Naive thymus-derived CD8-positive, alpha-beta T cell (primary cell): ENCODE measurements at places on chromosomes 6 and 20. TPM values are rescaled to one million over a fixed set of nuclear protein-coding genes. Genes with fewer than 3 reads are reported as not detected.

Gene GINS1
- total RNA-seq = 1.4 TPM

Gene TSHZ2
- 9.6 TPM for total RNA-seq

Gene SLC35D3
- not detected for total RNA-seq

DNA sequence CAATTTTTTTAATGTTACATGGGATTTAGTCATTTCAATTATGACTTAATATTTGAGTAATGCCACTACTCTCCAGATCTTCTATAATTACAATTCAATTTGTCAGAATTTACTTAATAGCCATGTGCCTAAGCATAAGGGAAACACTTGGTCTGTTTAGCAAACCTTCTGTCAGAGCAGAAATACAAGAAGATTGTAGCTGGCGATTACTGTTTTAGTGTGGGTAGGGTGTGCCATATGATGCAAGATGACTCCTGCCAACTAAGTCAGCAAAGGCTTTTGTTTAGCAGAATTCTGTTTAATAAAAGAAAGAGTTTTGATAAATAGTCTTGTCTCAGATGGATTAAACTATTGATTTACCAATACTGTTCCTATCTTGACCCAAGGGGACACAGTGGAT is 455.4 kb downstream of the RNF144B start:
- no peak for DNase-seq

Gene SYCP2L
- total RNA-seq = not detected

Gene HSPA1L
- total RNA-seq = 4.0 TPM

DNA sequence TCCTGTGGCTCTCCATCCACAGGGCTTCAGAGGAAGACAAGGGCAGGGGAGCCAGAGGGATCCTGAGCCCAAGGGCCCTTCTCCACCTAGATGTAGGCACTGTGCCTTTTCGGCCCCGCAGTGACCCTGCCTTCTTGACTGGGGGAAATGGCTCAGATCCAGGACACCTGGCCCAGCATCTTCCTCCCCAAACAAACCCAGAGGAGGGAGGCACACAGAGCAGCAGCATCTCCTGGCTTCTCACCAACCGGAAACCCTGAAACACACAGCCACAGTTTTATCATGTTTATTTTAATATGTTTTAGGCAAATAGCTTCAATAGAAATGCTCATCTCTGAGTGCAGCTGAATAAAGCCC is 84.5 kb upstream of the LRFN2 start:
- no peak for DNase-seq

DNA sequence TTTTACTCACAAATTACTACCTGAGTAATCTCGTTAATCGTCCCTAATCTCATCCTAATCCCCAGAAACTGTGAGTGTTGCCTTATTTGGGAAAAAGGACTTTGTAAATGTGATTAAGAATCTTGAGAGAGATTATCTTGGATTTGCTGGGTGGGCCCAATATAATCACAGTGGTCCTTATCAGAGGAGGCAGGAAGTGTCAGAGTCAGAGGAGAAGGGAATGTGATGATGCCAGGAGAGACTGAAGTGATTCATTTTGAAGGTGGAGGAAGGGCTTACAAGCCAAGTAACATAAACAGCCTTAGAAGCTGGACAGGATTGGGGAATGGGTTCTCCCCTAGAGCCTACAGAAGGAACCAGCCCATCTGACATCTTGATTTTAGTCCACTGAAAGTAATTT is 16.7 kb downstream of the RPP21 start:
- DNase-seq = no peak

GRCh38 chr6:46097366-46097765 is 32.4 kb upstream of the ENPP4 start:
- no peak for DNase-seq

DNA sequence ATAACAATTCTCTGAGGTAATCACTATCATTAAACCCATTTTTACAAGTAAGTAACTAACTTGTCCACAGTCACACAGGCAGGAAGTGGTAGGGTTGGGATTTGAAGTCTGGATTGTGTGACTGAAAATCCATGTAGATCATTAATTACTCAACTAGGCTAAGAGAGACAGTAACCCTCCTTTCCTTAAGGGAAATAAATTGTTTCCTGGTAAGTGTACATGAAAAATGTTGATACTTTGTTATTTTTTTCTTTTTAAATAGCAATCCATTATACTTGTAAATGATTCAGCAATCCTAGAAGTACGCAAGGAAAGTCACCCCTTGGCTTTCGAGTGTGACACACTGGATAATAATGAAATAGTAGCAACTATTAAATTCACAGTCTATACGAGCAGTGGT is 11.6 kb downstream of the SPACA1 start:
- DNase-seq = no peak

DNA sequence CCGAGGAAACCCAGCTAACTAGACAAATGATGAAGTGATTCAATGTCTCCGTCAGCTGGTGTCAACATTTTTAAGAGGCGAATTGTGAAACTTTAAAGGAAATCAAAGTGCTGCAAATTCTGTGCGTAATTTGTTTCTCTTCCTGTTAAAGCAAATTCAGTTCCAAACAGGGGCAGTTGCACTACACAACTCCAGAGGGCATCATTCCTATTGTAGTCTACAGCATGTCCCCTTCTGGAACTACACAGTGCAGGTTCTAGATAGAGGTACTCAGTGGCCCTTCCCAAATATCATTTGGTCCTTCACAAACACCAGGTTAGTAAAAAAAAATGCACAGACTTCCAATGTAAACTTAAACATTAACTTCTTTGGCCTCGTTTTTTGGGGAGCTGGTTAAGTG is 38.3 kb upstream of the SMLR1 start:
- no peak for DNase-seq

DNA sequence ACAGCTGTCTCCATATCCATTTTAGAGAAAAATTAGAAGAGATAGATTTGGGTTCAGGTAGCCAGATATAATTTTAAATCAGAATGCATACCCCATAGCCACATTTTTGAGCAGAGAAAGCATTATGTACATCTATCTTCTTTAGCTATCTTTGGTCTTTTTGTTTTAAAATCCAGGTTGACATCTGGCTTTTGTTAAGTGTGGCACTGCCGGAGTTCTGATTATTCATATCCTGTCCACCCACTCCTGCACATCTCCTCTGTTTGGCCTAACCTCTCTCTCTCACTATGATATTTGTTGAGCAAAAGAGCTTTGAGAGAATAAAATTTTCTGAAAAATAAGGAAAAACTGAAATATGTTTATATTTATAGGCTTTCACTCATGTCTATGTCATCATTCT is 189.7 kb downstream of the PACRG start:
- DNase-seq = no peak

Gene STX11
- total RNA-seq = 2.4 TPM

Gene PHACTR3
- total RNA-seq = not detected

DNA sequence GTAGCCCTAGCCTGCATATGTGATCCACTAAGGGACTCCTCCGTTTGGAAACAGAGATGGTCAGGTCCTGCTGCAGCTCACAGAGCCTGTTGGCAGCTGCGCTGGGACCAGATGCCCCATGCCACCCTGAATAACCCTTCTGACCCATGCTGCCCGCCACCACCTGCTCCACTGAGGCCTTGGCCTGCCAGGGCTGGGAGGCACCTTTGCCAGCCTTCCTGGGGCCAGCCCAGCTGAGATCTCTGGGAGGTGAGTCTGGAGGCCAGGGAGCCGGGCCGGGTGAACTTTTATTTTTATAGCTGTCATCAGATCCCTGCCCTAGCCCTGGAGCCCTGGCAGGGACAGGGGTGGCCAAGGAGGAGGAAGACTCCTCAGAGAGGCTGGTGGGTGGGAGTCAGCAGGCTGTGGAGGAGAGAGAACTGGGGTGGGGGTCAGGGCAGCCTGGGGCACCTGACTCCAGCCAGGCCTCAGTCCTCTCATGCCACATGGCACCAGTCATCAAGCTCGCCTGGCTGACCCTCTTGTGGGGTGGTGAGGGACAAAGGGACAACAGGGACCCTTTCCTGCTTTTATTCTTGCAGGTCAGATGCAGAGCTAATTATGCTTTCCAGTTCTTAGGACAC is 10.0 kb downstream of the CEBPB start:
- DNase-seq = no peak

DNA sequence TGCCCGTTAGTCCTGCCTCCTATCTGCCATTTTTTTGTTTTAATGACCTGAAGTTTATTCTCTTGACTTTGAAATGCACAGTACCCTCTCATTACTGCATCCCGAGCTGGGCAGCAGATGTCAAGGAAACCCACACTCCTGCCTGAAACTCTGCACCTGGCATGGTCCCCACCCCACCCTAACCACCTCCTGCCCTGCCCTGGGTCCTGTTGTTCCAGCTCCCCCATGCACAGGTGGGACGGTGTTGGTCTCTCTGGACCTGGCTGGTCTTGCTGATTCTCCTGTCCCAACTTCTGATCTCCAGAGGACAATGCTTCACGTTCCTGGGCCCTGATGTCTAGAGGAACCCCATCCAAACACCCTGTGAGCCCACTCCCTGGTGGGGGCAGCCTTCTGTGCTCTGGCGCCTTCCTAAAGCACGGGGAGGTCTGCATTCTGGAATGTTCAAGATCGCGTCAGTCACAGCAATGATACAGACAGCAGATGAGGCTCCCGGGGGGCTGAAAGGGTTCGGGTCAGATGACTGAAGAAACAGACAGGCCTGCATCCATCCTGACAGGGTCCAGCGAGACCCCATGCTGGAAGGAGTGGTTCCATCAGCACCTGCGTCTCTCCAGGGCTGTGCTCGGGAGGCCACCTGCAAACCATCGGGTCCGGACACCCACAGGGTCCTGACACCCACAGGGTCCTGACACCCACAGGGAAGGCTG is 73.6 kb downstream of the ERMARD start:
- DNase-seq = no peak

GRCh38 chr20:9886227-9886626 is 47.4 kb upstream of the PAK5 start:
- no peak for DNase-seq

Gene LST1
- total RNA-seq = 19.1 TPM

GRCh38 chr6:123226398-123226797 is 230.4 kb downstream of the CLVS2 start:
- DNase-seq = no peak

Gene TUBB
- total RNA-seq = 187 TPM

GRCh38 chr6:105839266-105839665 is 246.9 kb upstream of the PRDM1 start:
- no peak for DNase-seq

Gene BMP6
- total RNA-seq = not detected

DNA sequence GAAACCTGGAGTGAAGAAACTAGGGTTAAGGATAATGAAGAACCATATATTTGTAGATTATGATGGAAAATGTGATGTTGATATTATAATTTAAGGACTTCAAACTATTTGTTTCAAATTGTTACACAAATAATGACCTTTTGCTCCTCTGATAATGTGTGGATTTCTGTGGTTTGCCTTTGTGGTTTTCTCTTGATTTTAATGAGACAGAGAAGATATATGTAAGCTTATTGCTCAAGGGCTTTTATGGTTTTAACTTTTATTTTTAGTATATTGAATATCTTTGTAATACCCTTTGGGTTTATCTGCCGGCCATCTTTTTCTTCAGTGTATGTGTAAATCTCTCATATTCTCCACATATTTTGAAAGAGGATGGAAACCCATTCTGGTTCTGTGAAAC is 362.3 kb downstream of the RIMS1 start:
- DNase-seq = no peak

Gene CASP8AP2
- 54.4 TPM for total RNA-seq

GRCh38 chr6:156185113-156185512 is 592.1 kb upstream of the ARID1B start:
- no peak for DNase-seq

DNA sequence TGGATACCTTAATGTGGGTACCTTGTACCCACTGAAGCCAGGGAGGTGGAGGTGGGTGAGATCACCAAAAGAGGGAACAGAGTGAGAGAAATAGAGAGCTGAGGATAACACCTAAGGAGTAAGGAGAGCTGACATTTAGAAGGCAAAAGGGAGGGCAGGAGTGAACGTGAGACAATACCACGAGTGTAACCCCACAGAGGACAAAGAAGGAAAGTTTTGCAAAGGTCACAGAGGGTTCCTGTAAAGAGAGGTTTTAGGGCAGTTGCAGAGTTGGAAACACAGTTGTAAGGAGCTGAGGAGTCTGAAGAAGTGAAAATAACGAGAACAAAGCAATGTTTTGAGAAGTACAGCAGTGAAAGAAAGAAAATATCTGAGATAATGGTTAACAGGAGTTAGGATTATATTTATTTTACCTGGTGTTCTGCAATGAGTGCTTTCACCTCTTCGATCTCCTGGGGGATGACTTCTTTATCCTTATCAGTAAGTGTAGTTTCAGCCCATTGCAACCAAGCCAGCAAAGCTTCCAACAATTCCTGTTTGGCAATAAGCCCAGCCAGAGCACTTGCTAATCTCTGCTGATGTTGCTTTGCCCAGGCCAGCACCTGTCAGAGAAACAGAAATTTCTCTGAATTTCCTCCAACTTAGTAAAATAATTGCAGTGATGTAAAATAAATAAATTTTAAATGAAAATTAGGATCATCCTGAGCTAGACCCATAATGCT is 166.8 kb downstream of the DST start:
- no peak for DNase-seq

Gene ISM1
- total RNA-seq = 0.33 TPM

Gene MMP24
- not detected for total RNA-seq

- DNase-seq = no peak
Measured at GRCh38 chr6:319177-320131, 27.2 kb downstream of the DUSP22 start.

Gene SLC22A3
- total RNA-seq = not detected

GRCh38 chr6:42782689-42783176 is 881 bp downstream of the BICRAL start:
- DNase-seq = peak; percentile 86

Gene YWHAB
- 221 TPM for total RNA-seq

DNA sequence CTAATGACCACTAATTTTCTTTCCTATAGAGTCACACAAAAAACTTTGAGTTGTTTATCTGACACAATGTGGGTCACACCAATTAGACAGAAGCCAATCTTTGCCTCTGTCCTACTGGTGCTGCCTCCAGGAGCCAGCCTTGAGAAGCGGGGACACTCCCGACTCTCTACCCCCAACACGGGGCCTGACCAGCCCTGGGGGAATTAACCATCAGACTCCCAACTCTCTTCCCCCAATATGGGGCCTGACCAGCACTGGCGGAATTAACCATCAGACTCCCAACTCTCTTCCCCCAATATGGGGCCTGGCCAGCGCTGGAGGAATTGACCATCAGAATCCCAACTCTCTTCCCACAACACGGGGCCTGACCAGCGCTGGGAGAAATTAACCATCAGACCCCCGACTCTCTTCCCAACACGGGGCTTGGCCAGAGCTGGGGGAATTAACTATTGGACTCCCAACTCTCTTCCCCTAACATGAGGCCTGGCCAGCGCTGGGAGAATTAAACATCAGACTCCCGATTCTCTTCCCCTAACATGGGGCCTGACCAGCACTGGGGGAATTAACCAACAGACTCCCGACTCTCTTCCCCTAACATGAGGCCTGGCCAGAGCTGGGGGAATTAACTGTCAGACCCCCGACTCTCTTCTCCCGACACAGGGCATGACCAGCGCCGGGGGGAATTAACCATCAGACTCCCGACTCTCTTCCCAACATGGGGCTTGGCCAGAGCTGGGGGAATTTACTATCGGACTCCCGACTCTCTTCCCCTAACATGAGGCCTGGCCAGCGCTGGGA is 12.5 kb downstream of the CST7 start:
- DNase-seq = no peak

Gene C6orf163
- 3.8 TPM for total RNA-seq

GRCh38 chr6:24223115-24223919 is 97.3 kb downstream of the NRSN1 start:
- no peak for DNase-seq

GRCh38 chr6:105192707-105193465 is 13.1 kb upstream of the POPDC3 start:
- no peak for DNase-seq

- no peak for DNase-seq
Measured at GRCh38 chr6:138847884-138848283, 52.0 kb downstream of the ECT2L start.

- DNase-seq = no peak
Measured at GRCh38 chr6:121851056-121851455, 415.6 kb downstream of the GJA1 start.

Gene CALHM4
- total RNA-seq = not detected

Gene FAM217A
- not detected for total RNA-seq
